IMR-90 (cell line): ENCODE measurements at places on chromosomes 2 and 18. TPM values are rescaled to one million over a fixed set of nuclear protein-coding genes. Genes with fewer than 3 reads are reported as not detected.

DNA sequence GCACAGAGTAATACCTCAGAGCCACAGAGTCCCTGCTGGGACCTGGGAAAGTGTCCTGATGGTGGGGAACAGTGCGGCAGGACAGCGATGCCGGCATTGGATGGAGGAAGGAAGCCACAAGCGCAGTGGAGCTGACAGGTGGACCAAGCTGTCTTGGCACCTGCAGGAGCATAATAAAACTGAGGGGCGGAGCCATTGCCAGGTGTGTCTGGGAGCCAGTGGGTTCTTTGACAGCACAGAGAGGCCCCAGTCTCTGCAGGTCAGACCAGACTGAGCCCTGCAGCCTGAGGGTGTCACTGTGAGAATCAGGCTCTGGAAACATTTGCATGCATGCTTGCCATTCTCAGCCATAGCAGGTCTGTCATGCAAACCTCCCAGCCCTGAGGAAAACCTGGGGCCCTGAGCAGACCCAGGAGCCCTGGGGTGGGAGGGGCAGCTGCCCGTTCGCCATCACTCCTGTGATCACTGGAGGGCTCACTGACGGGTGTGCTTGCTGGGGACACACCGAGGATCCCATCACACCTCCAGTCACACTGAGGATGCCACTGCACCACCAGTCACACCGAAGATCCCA is 210.5 kb upstream of the HDAC4 start:
- no peaks in the 10 kb centered on the region for H3K27me3 ChIP-seq
- H3K27ac ChIP-seq: no peak overlapping the region
- H3K36me3 ChIP-seq: no peaks in the 10 kb centered on the region
- no peaks in the 10 kb centered on the region for H3K4me1 ChIP-seq
- no peak overlapping the region for H3K4me3 ChIP-seq

- H3K4me3 ChIP-seq: no peak overlapping the region
- H3K27me3 ChIP-seq: no peaks in the 10 kb centered on the region
- DNase-seq: no peak
- H3K4me1 ChIP-seq: no peaks in the 10 kb centered on the region
- H3K36me3 ChIP-seq: no peaks in the 10 kb centered on the region
Measured at GRCh38 chr18:4358618-4359017, 96.5 kb downstream of the DLGAP1 start.

DNA sequence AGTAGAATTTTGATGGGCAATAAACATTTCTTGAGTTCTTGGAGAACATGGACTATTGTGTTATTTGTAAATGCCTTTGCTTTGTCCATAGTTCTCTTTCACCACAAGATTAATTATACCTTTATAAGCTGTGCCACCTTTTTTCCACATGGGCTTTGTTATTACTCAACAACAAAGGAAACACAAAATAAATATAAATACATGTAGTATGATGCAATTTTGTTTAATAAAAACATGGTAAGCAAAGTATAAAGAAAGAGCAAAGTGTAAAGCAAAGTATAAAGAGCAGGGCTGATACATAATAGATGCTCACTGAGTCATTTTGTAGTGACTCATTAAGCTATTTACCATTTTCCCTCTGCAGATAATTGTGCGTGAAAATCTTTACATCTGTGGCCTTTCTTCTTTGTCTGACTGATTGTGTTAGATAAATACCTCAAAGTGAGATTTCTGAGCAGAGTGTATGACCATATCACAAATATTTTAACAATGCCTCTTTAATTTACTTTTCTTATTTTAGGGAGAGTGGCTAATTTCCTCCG is 80.9 kb downstream of the CERS6 start:
- H3K4me3 ChIP-seq: no peak overlapping the region
- no peak overlapping the region for H3K27ac ChIP-seq
- no peaks in the 10 kb centered on the region for H3K27me3 ChIP-seq
- H3K36me3 ChIP-seq: no peaks in the 10 kb centered on the region

GRCh38 chr18:69935319-69936190 is 12.1 kb downstream of the CD226 start:
- H3K4me1 ChIP-seq: no peaks in the 10 kb centered on the region
- H3K27me3 ChIP-seq: no peaks in the 10 kb centered on the region
- no peak overlapping the region for H3K27ac ChIP-seq

DNA sequence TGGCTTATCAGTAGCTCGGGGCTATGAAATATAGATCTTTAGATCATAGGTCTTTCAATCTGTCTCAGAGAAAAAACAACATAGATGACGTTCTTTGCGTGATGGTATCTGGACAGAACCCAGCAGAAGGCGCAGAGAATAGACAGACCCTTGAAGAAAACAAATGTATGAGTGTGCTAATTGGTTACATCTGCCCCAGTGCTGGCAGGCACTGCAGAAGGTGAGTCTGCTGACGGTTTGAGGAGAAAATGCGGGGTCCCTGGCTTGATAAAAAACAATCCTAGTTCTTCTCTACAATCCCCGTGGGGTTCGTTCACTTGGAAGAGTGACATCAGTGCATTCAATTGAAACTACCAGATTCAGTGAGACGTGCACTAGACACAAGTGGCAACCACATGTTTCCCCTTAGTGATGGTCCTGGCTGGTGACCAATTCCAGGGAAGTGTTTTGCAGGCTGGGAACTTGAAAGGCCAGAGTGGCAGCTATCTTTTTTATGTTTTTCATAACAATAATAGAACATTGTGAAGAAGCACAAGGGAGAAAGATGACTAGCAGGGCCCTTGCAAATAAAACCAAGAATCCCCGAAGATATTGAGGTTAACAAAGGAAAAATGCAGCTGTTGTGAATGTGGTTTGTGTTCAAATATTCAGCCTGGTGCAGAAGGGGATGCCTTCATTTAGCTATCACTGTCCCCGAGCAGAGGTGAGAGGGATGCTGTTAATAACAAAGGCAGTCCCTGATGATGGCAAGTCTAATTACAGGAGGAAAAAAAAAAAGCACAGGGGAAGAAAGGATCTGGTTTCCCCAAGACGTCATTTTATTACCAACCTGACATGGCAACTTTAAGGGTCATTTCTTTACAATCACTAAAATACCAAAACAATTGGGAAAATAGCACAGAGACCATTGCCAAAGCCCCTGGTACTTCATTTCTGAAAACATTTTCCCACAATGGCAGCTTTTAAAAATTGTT is 337.6 kb upstream of the FIGN start:
- DNase-seq: no peak
- H3K36me3 ChIP-seq: no peaks in the 10 kb centered on the region
- H3K27ac ChIP-seq: no peak overlapping the region

GRCh38 chr2:43293744-43294695 is 67.6 kb upstream of the ZFP36L2 start:
- H3K27ac ChIP-seq: peak overlapping the region; percentile 44; the same call in 1 of the 2 replicates
- DNase-seq: peak; percentile 100
- no peaks in the 10 kb centered on the region for H3K27me3 ChIP-seq
- H3K4me3 ChIP-seq: no peak overlapping the region
- 0 out of 2 replicates have a peak, but pooled peaks cover 2% of the 10 kb centered on the region for H3K36me3 ChIP-seq
- H3K4me1 ChIP-seq: peaks cover 7% of the 10 kb centered on the region

- H3K27ac ChIP-seq: no peak overlapping the region
- H3K4me3 ChIP-seq: no peak overlapping the region
- H3K4me1 ChIP-seq: no peaks in the 10 kb centered on the region; the same call in 1 of the 2 replicates
- DNase-seq: no peak
- no peaks in the 10 kb centered on the region for H3K27me3 ChIP-seq
Measured at GRCh38 chr2:188664416-188664815, 309.8 kb upstream of the COL3A1 start.

GRCh38 chr2:206858687-206859329 is 80.5 kb upstream of the CPO start:
- no peak for DNase-seq
- H3K36me3 ChIP-seq: no peaks in the 10 kb centered on the region
- H3K4me3 ChIP-seq: no peak overlapping the region
- no peaks in the 10 kb centered on the region for H3K27me3 ChIP-seq

GRCh38 chr18:10234281-10234680 is 220.2 kb upstream of the APCDD1 start:
- peaks cover 9% of the 10 kb centered on the region for H3K4me1 ChIP-seq
- no peaks in the 10 kb centered on the region for H3K36me3 ChIP-seq
- DNase-seq: peak; percentile 36

- no peaks in the 10 kb centered on the region for H3K4me1 ChIP-seq
- H3K4me3 ChIP-seq: no peak overlapping the region
- H3K27me3 ChIP-seq: no peaks in the 10 kb centered on the region
- no peak for DNase-seq
- no peak overlapping the region for H3K27ac ChIP-seq
- no peaks in the 10 kb centered on the region for H3K36me3 ChIP-seq
Measured at GRCh38 chr2:141888987-141889555, 241.7 kb downstream of the LRP1B start.

GRCh38 chr18:2981212-2981728 is 31.7 kb downstream of the LPIN2 start:
- no peak overlapping the region for H3K4me3 ChIP-seq
- peaks cover 38% of the 10 kb centered on the region for H3K4me1 ChIP-seq
- no peaks in the 10 kb centered on the region for H3K27me3 ChIP-seq
- H3K27ac ChIP-seq: peak overlapping the region; percentile 88
- peak; percentile 95 for DNase-seq
- no peaks in the 10 kb centered on the region for H3K36me3 ChIP-seq

Gene CABYR
- total RNA-seq: 3.6 and 4.1 TPM in 2 replicates

Gene KCNS3
- 4.3 and 5.3 TPM in 2 replicates for total RNA-seq

Gene UGT1A10
- not detected in 2 replicates for total RNA-seq

Gene POTEJ
- not detected in 2 replicates for total RNA-seq
